ENCODE measurements at places on chromosomes 1 and 21.

DNA sequence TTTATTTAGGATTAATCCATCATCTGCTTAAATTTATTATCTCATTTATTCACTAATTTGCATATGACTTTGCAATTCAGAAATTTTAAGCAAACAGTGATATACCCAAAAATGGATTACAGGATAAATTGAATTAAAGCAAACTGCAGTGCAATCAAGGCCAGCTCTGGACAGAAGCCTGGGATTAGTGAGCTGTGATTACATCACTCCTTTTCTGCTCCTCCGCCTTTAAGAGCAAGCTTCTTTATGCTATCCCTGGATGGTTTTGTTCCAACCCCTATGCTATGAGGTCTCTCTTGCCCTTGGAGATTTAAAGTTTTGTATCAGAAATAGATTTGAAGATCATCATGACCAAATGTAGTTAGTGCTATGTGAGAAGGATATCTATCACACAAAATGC, 32.6 kb downstream of the GPR52 start:
- DNase-seq: no peak

GRCh38 chr21:26965907-26966581, 844 bp downstream of the ADAMTS5 start:
- DNase-seq: peak; percentile 81

DNA sequence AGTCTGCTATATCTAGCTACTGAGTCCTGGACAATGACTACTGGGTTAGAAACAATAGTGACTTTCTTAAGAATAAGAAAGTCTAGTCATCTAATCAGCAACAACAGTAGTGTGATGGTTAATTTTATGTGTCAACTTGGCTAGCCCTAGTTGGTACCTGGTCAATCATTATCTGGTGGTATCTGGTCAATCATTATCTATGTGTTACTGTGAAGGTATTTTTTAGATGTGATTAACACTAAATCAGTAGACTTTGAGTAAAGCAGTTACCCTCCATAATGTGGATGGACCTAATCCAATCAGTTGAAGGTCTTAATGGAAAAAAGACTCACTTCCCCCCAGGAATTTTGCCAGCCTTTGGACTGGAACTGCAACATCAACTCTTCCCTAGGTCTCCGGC, 312.6 kb downstream of the SIPA1L2 start:
- no peak for DNase-seq

- no peak for DNase-seq
These were observed 108.7 kb upstream of the COL6A1 start for GRCh38 chr21:45872902-45873301.

DNA sequence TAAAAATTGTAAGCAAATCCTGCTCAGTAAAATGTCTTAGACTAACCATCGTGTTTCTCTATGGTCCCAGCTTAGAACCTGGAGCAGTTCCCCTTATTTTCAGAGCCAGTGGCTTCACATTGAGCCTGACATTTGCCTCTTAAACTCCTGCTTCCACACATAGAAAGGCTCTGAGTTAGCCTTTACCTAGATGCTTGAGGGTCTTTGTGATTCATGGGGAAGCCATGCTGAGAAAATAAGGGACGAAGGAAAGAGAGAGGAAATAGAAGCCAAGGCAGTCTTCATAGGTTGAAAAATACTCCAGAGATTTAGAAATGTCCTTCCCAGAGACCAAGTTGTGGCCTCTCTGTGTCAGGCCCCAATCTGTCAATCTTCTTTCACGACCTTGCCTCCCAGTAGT, 16.1 kb upstream of the RBBP5 start:
- DNase-seq: no peak

DNA sequence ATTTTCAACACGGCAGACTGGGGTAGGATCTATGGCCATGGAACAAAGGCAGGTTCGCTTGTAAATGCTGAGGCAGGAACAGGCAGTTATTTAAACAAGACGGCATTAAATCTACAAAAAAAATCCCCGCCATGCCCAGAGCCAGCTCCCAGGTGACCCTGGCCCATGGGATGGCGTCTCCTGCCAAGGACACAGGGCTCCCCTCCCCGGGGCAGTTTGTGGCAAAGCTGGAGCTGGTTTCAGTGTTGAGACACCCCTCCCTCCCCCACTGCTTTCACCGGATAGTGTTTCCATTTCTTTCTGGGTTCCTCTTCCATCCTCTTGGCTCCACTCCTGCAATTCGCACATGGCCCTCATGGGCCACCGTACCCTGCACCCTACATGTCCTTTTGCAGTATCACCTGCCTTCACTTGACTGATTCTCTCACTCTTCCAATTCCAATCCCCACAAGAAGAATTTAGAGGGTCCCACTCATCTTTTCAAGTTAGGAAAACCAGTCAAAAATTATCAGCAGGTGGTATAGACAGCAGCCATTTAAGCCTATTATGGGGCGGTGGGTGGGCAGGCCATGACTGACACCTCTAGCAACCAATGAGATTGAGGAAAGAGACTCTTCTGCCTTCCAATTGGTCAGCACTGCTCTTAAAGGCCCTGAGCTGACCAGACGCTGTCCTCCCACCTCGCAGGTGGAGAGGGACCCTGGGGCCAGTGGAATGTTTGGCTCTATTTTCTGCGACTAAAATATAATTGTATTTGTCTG, 52.0 kb downstream of the OLIG1 start:
- DNase-seq: no peak
